ENCODE measurements at places on chromosomes 1 and 21. TPM values are rescaled to one million over a fixed set of nuclear protein-coding genes. Genes with fewer than 3 reads are reported as not detected.

- no peak overlapping the region for H3K27ac ChIP-seq
- H3K36me3 ChIP-seq: peaks cover 7% of the 10 kb centered on the region
- no peak overlapping the region for H3K4me3 ChIP-seq
- peaks cover 36% of the 10 kb centered on the region for H3K4me1 ChIP-seq
- no peak for DNase-seq
- H3K27me3 ChIP-seq: no peaks in the 10 kb centered on the region
These were observed 97.3 kb downstream of the RAVER2 start for GRCh38 chr1:64842224-64842623.

The HMCN1 gene
- 7.5 TPM for total RNA-seq

DNA sequence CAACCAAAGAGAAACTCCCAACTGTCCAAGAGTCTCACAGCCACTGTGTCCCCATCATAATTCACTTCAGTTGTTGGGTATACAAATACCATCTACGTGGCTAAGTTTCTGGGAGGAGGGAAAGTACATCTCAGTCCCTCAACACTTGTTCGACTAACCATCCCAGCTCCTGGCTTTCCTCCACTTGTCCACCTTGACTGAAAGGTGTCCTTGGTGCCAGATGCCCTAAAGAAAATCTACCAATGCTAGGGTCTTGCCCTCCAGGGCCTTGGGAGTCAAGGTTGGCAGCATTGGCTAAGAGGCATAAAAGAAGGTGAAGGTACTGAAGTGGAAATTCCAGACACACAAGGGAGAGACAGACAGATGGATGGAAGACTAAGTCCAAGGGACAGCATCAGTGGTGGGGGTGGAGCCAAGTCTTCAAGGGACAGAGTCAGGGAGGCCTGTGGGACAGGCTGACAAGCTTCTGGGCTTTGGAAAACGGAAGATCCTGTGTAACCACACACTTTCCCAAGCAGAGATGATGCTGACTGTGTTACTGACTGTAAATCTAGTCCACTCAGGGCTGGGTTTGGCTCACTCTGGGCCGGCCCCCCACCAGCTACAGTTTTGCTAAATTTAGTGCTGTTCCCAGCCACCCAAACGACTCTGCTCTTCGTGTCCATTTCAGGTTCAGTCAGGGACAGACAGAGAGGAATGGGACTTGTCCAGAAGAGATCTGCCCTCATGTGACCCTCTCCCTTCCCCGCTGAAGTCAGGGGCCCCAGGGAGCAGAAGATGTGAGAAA, 60.1 kb downstream of the CD34 start:
- H3K4me3 ChIP-seq: no peak overlapping the region
- DNase-seq: peak; percentile 83

GRCh38 chr1:108892356-108893140, 15.8 kb downstream of the GPSM2 start:
- DNase-seq: no peak
- no peak overlapping the region for H3K27ac ChIP-seq
- H3K4me3 ChIP-seq: no peak overlapping the region

DNA sequence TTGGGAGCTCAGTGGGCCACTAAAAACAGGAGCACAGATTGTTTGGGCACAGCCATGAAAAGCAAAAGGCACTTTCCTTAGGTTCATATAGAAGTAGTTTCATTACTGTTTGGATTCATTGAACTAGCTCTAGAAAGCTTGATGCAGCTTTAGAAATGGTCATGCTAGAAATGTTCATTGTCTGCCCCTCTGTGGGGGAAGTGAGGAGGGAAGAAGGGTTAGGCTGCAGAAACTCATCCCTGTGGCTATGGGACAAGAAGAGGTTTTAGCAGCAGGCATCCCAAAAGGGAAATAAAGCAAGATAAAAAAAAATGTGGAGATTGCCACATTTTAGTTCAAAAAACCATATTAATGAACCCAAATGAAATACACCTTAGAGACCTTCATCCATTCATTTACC, 359.6 kb upstream of the PTBP2 start:
- no peaks in the 10 kb centered on the region for H3K36me3 ChIP-seq
- no peaks in the 10 kb centered on the region for H3K4me1 ChIP-seq
- no peak for DNase-seq
- no peak overlapping the region for H3K4me3 ChIP-seq
- no peak overlapping the region for H3K27ac ChIP-seq

The TMEM81 gene
- 3.3 TPM for total RNA-seq

GRCh38 chr1:118896416-118896815, 91.7 kb downstream of the TBX15 start:
- H3K4me1 ChIP-seq: peaks cover 13% of the 10 kb centered on the region
- DNase-seq: no peak
- H3K27ac ChIP-seq: no peak overlapping the region
- H3K4me3 ChIP-seq: no peak overlapping the region
- peaks cover 64% of the 10 kb centered on the region for H3K36me3 ChIP-seq

GRCh38 chr1:40636777-40637176, 28.7 kb downstream of the RIMS3 start:
- no peaks in the 10 kb centered on the region for H3K4me1 ChIP-seq
- no peak for DNase-seq
- no peak overlapping the region for H3K4me3 ChIP-seq
- H3K27me3 ChIP-seq: no peaks in the 10 kb centered on the region
- no peaks in the 10 kb centered on the region for H3K36me3 ChIP-seq

GRCh38 chr1:168096296-168097165, 40.2 kb downstream of the GPR161 start:
- no peak overlapping the region for H3K4me3 ChIP-seq
- H3K27ac ChIP-seq: no peak overlapping the region
- no peaks in the 10 kb centered on the region for H3K4me1 ChIP-seq
- DNase-seq: no peak

- peak overlapping the region; percentile 80 for H3K4me3 ChIP-seq
- H3K36me3 ChIP-seq: peaks cover 2% of the 10 kb centered on the region
- H3K27ac ChIP-seq: peak overlapping the region; percentile 94
- H3K27me3 ChIP-seq: no peaks in the 10 kb centered on the region
- peaks cover 15% of the 10 kb centered on the region for H3K4me1 ChIP-seq
These were observed 846 bp upstream of the PER3 start for GRCh38 chr1:7783178-7783711.

DNA sequence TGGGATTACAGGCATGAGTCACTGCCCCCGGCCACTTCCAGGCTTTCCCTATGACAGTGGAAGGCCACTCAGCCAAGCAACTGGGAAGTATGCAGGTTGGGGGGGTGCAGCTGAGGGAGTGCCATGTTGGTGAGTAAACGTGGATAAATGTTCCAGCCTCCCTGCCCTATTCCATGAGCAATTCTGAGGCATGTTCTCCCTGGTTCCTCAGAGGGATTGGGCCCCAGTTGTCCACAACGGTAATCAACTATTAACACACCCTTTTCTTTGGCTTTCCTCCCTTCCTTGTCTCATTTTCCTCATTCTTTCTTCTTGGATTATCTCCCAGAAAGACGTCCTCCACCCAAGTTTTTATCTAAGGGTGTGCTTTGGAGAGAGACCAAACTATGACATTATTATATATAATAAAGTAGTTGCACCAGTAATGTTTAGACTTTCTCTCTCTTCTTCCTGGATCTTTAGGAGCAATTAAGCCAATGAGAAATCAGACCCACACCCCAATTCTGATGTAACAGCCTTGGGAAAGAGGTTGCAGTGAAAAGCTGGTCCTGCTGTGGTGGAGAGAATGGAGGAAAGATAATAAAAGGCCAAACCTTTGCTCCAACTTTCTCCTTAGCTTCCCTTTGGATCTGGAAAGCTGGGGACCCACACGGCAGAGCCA, 6.8 kb upstream of the SLAMF9 start:
- DNase-seq: peak; percentile 54
- peaks cover 2% of the 10 kb centered on the region for H3K27me3 ChIP-seq
- no peaks in the 10 kb centered on the region for H3K36me3 ChIP-seq
- no peak overlapping the region for H3K4me3 ChIP-seq
- no peak overlapping the region for H3K27ac ChIP-seq

- DNase-seq: no peak
- H3K4me1 ChIP-seq: peaks cover 54% of the 10 kb centered on the region
- peak overlapping the region; percentile 78 for H3K27ac ChIP-seq
- no peak overlapping the region for H3K4me3 ChIP-seq
These were observed 19.5 kb downstream of the DUSP10 start for GRCh38 chr1:221722254-221723017.

DNA sequence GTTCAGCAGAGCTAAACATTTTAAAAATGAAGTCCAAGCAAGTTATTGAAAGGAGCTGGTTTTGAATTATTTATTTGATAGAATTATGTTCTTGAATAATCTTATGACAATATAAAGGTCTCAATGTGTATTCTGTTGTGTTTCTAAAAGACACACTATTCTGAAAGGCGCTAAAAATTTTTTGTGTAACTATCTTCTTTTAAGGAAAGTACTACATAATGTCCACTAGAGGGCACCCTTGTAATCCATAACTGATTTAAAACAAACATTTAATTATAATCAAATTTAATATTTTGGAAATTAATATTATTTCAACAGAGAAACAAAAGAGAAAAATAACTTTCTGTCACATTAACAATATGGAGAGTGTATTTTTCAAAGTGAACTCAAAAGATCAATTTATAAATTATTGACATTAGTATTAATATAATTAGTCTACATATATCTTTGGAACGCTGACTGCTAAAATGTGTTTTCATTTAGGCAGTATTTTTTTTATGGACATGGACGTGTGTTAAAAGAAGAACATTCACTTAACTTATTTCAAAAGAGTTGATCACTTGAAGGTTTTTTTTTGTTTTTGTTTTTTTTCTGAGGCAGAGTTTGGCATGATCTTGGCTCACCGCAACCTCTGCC, 248.4 kb downstream of the DENND1B start:
- H3K4me3 ChIP-seq: no peak overlapping the region
- no peak overlapping the region for H3K27ac ChIP-seq
- no peaks in the 10 kb centered on the region for H3K27me3 ChIP-seq
- DNase-seq: no peak
- no peaks in the 10 kb centered on the region for H3K4me1 ChIP-seq

GRCh38 chr21:19123525-19123924, 719.9 kb upstream of the TMPRSS15 start:
- H3K27ac ChIP-seq: no peak overlapping the region
- no peak for DNase-seq
- H3K27me3 ChIP-seq: no peaks in the 10 kb centered on the region

DNA sequence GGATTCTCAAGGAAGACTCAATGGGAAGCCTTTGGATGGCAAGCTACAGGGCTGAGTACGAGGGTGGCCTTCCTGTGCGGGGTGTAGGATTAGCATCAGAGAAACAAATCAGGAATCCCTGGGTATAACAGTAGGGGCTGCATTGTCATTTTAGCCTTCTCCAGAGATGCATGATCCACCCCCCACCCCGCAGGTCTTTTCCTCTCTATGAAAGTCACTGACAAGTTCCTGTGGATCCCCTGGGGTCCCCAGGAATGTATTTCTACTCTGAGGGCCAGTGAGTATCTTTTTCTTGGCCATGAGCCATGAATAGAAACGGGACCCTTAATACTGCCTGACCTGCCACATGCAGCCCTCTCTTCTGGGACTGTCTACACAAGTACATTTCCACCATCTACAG, 473.0 kb upstream of the VAMP3 start:
- no peaks in the 10 kb centered on the region for H3K36me3 ChIP-seq
- H3K27me3 ChIP-seq: no peaks in the 10 kb centered on the region
- no peak overlapping the region for H3K27ac ChIP-seq
- no peak for DNase-seq

DNA sequence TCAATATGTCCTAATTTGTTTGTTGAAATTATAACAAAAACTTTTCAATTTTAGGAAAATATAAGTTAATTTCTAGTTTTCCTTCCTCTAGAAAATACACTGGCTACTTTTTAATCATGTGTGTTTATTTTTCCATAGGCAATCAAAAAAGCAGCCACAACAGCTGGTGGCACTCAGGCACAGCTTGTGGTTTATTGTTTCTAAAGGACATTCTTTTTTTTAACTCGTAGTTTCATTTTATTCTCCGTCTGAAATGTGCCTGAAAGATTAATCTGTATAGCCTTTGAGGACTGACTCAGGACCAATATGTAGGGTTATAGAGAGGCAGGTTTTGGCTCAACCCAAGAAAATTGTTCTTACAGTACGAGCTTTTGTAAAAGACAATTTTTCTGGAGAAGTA, 20.7 kb upstream of the STX12 start:
- no peak overlapping the region for H3K27ac ChIP-seq
- no peaks in the 10 kb centered on the region for H3K36me3 ChIP-seq
- no peaks in the 10 kb centered on the region for H3K27me3 ChIP-seq
- no peak for DNase-seq
- peaks cover 19% of the 10 kb centered on the region for H3K4me1 ChIP-seq
- H3K4me3 ChIP-seq: no peak overlapping the region

DNA sequence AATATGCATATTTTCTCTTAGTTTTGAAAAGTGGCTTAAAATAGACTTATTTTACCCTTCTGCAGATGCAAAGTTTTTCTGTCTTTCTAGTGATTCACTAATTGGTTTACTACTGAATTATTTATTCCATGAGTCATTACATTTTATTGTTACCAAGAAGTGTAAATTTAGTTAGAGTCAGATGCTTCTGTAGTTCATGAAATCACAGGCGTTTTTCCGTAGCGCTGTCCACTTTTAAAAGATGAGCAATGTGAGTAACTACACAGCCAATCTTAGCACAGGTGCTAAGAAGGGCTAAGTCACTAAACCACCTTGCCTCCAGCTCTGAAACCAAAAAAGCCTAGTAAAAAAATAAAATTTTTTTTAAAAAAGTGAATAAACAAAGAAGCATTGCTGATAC, 24.7 kb downstream of the RGS13 start:
- DNase-seq: no peak
- no peaks in the 10 kb centered on the region for H3K27me3 ChIP-seq
- no peak overlapping the region for H3K4me3 ChIP-seq
- no peak overlapping the region for H3K27ac ChIP-seq
- no peaks in the 10 kb centered on the region for H3K4me1 ChIP-seq
- H3K36me3 ChIP-seq: no peaks in the 10 kb centered on the region

The FCGR3A gene
- 3.8 TPM for total RNA-seq

GRCh38 chr21:42263591-42264131, 44.7 kb downstream of the ABCG1 start:
- H3K27me3 ChIP-seq: no peaks in the 10 kb centered on the region
- no peaks in the 10 kb centered on the region for H3K36me3 ChIP-seq
- no peak overlapping the region for H3K4me3 ChIP-seq
- peak overlapping the region; percentile 59 for H3K27ac ChIP-seq
- H3K4me1 ChIP-seq: peaks cover 39% of the 10 kb centered on the region
- peak; percentile 25 for DNase-seq

- H3K27me3 ChIP-seq: no peaks in the 10 kb centered on the region
- DNase-seq: peak; percentile 87
- no peak overlapping the region for H3K4me3 ChIP-seq
- no peaks in the 10 kb centered on the region for H3K36me3 ChIP-seq
- peaks cover 34% of the 10 kb centered on the region for H3K4me1 ChIP-seq
- peak overlapping the region; percentile 89 for H3K27ac ChIP-seq
These were observed 4.3 kb upstream of the SPATC1L start for GRCh38 chr21:46188226-46189212.

- H3K4me1 ChIP-seq: peaks cover 23% of the 10 kb centered on the region
These were observed 32.1 kb downstream of the AK2 start for GRCh38 chr1:33004613-33005012.

The DCST1 gene
- not detected for total RNA-seq

The CA14 gene
- 3.8 TPM for total RNA-seq
